ENCODE measurements at places on chromosomes 2 and 18.

DNA sequence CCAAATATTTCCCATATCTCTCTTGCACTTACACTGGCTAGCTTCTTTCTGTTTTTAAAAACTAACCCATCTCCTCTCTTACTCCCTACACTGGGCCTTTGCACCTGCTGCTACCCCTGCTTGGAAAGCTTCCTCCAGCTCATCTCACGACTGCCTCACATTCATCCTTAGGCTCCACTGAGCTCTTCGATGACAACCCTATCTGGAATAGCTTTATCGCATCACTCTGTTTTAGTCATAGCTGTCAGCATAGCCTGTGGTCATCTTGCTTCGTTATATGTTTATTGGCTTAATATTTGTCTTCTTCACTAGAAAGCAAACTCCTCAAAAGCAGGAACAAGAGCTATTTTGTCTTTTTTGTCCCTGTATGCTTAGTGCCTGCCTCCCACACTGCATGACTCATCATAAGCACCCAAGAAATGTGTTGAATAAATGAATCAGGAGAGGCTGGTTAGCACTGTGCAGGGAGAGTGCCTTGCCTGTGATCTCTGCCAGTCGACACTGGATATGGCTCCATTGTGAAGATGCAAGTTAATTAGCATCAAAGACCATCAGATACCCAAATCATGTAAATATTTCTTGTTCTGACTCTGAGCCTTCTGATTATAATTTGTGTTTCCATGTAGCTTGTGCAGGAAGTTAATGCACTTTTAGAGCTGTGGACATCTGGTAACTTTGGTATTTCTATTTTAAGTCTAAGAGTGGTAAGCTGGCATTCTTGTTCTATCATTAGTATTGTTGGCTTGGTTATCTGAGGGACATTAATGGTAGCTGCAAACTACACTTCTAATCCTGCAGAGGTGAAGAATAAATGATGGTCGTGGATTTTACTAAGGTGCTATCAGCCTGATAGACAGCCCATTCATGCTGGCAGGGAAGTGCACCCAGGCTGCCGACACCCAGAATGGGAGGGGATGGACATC, 10.3 kb upstream of the DYTN start:
- no peak for DNase-seq

DNA sequence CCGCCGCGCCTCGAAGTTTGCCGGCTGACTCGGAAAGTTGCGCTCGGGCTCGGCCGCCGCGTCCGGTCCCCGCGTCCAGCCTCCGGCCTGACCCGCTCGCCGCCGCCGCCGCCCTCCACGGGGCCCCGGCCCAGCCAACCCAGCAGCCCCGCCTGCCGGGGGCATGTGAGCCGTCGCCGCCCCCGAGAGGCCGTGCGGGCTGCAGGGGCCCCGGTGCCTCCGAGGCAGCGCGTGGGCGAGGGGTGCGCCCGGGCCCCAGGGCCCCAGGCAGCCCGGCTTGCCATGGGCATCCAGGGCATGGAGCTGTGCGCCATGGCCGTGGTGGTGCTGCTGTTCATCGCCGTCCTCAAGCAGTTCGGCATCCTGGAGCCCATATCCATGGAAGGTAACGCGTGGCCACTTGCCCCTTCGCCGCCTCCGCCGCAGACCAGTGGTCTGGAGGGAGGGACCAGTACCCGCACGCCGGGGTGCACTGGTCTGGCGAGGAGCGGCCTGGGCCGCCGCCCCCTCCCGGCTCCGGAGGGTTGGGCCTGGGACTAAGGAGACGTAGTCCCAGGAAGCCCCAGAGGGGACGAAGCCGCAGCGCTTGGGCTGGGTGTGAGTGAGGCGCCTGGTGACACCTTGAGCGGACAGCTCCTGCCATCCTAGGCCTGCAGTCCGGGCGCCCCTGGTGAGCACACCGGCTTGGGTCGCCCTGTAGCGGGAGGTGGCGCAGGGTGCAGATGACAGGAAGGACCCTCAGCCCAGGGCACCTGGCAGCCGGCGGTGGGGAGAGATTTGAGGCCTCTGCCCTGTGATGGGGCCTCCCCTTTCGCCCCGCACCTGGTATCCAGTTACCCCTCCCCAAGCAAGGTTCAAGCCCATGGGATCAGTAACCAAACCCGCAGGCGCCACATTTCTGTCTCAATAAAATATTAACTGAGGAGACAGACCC, 49.9 kb downstream of the KCNIP3 start:
- no peak for DNase-seq

DNA sequence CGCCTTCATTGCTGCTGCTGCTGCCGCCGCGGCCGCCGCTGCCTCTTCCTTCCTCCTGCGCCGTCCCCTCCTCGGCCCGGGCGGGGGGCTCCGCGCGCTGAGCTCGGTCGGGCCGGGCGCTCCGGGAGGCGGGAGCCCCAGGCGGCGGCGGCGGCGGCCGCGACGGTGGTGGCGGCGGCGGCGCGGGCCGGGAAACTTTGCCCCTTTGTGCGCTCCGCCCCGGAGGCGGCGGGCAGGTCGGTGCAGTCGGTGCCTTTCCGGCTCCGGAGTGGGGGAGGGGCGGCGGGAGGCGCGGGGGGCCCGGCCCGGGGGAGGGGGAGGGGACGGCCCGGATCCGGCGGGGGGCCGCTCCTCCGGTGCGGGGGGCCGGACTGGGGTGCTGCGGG, 205 bp downstream of the TET3 start:
- no peak for DNase-seq

GRCh38 chr2:37354531-37354930, 10.1 kb downstream of the QPCT start:
- DNase-seq: no peak

DNA sequence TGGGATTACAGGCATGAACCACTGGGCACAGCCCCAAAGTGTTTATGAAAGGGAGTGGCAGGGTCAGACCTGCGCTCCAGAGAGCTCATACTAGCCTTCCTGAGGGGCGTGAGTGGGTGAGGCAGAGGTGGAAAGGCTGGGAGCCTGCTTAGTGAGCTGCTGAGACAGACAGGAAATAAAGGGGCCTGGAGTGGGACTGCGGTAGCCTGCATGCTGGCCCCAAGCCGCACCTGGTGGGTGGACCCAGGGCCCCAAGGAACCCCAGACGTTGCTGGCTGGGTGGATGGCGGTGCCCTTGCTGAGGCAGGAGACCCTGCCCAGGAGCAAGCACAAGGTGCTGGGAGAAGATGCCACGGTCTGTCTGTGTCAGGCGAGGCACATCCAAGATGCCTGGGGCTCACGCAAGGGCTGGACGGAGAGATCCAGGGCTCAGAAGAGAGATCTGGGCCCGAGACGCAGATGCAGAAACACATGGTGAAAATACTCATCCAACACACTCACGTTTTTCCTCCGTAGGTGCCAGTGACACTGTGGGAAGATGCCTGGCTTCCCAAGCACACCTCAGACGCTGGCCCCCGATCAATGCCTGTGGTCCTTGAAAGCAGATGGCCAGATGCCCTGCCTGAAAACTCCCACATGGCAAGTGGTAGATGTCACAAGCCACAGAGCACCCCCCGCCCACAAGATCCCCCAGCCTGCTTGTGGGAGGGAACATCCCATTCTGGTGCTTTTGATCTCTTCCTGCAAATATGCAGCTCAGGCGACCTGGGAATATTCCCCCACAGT, 151.1 kb downstream of the GLI2 start:
- DNase-seq: no peak

DNA sequence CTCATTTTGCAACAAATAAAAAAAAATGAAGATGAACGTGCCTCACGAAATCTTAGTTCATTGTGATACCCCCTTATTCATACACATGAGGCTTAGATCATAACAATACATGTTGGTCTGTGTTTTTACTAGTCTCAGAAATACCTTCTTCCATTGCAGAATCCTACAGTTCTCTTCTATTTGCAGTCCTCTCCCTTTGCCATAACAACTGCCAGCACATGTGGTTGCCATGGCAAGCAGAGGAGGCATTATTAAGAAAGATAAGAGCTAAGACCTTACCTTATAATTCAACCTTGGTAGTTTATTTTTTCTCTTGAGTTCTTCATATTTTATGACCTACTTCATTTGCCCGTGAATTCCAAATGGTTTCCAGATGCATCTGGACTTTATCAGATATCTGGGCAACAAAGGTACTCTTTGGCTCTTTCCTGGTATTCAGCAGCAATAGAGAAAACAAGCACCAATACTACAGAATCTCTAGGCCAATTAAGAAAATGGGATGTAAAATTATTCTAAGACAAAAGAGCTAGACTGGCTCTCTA, 524.0 kb downstream of the CMPK2 start:
- DNase-seq: no peak

- DNase-seq: no peak
Measured at GRCh38 chr18:22567794-22568193, 150.1 kb upstream of the CTAGE1 start.

DNA sequence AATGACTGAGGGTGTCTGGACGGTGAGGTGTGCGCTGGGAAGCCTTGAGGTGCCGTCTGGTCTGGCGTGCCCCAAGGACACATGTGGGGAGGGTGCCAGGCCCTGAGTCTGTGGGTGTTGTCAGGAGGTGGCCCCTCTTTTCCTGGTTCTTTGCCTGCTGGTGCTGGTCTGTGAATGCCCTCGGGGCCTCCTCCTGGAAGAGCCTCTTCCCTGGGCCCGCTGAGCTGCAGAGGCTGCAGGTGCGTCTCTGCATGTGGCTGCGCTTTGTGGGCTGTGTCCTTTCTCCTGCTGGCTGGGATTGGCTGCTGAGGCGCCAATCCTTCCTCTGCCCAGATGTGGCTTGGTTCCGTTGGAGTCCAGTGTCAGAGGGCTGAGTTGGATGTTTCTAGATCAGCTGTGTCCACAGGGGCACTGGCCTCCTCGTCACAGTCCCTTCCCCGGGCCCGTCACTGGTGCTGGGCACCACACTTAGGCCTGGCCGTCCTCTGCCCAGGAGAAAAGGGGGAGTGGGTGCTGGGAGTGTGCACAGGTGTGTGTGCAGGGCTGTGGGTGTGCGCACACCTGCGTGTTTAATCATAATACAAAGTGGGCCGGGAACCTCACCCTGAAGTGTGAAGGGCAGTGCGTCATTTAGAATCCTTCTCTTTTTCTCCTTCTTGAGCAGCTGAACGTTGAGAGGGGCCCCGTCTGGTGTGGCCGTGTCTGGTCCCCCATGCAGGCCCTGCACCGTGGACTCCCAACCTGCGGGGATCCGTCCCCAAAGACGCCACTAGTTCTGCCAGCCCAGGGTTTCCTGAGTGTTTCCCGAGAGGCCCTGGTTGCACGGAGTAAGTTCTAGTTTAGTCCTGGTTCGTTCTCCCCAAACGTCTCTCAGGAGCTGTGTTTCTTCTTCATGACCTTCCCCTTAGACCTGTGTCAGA, 35.5 kb downstream of the RTP5 start:
- DNase-seq: no peak

- no peak for DNase-seq
Measured at GRCh38 chr2:174775571-174775980, 11.3 kb upstream of the CHRNA1 start.

DNA sequence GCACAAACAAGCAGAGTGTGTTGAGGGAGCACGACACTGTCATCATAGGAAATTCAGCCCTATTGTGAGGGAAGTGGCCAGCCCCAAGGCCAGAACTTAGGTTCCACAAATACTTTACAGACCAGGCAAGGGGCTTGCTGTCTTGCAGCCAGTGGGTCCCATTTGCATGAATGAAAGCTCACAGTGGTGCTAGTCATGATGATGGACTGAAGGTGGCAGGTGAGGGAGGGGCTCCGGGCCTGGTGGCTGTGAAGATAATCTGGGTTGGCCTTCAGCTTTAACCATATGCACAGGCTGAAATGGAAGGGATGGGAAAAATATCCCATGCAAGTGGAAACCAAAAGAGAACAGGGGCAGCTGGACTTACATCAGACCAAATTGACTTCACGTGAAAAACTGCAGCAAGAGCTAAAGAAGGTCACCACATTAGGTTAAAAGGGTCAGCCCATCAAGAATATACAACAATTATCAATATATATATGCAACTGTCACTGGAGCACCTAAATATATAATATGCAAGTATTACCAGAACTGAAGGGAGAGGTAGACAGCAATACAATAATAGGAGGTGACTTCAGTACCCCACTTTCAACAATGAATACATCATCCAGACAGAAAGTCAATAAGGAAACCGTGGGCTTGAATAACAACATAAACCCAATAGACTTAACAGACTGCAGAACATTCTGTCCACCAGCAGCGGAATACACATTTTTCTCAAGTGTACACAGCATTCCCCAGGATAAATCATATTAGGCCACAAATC, 39.6 kb downstream of the DCDC2C start:
- no peak for DNase-seq

DNA sequence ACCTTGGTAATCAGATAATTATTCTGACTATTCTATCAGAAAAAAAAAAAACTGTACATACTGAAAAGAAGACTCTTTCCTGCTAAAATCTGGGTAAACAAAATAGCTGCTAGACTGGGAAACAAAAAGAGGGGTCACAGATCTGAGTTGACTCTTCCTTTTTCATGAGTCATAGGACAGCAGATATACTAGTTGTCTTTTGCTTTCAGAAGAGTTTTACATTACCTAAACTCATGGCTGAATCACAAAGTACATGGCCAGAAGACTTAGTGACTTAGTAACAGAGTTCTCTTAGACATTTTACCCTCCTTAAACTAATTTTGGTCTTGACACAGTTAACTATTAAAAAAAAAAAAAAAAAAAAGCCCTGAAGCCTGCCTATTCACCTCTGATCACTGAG, 834.0 kb upstream of the FSHR start:
- DNase-seq: no peak

- DNase-seq: no peak
Measured at GRCh38 chr2:232501794-232502390, 14.3 kb upstream of the ECEL1 start.

- DNase-seq: no peak
Measured at GRCh38 chr2:17558053-17558452, 17.6 kb downstream of the VSNL1 start.

DNA sequence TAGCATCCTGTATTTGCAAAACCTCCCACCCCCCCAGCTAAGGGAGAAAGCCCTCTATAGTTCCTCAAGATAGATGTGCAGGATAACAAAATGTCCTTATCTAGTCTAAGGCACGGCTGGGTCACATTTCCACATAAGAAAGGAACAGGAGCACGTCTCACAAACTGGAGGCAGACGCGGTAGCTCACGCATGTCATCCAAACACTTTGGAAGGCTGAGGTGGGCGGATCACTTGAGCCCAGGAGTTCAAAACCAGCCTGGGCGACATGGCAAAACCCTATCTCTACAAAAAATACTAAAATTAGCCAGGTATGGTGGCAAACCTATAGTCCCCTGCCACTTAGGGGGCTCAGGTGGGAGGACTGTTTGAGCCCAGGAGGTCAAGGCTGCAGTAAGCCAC, 9.3 kb downstream of the SF3B1 start:
- no peak for DNase-seq
